Natural killer cell treated with Interleukin-12 subunit alpha and Interleukin-12 subunit beta and Interleukin-15 and Interleukin-18, amount 100 ng/mL, for 72 hours (primary cell): ENCODE measurements at places on chromosomes 13 and 19.

- no peak for DNase-seq
These were observed 114.0 kb downstream of the UQCRFS1 start for GRCh38 chr19:29098863-29099481.

- no peak for DNase-seq
These were observed 208.3 kb upstream of the PCDH9 start for GRCh38 chr13:67438465-67438864.

DNA sequence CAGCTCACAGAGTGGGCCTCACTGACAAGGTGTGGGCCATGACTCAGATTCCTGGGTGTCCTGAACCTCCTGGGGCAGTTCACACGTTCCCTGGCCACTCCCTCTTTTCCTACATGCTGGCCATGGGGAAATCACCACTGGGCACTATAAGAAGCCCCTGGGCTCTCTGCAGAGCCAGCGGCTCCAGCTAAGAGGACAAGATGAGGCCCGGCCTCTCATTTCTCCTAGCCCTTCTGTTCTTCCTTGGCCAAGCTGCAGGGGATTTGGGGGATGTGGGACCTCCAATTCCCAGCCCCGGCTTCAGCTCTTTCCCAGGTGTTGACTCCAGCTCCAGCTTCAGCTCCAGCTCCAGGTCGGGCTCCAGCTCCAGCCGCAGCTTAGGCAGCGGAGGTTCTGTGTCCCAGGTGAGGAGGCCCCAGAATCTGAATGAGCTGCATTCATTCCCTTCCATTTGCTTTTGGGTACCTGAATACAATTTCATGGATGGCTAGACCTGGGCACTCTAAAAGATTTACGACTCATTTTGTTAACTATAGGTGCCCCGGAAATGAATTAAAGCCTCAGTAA is at the start of gene OLFM4:
Gene OLFM4, plus strand, starts transcription at position 177 of the 567 bp plus-strand sequence. Its CDS starts 24 bp downstream, at position 201.
- no peak for DNase-seq

GRCh38 chr13:71879129-71879535 is 12.1 kb upstream of the DACH1 start:
- DNase-seq: no peak

DNA sequence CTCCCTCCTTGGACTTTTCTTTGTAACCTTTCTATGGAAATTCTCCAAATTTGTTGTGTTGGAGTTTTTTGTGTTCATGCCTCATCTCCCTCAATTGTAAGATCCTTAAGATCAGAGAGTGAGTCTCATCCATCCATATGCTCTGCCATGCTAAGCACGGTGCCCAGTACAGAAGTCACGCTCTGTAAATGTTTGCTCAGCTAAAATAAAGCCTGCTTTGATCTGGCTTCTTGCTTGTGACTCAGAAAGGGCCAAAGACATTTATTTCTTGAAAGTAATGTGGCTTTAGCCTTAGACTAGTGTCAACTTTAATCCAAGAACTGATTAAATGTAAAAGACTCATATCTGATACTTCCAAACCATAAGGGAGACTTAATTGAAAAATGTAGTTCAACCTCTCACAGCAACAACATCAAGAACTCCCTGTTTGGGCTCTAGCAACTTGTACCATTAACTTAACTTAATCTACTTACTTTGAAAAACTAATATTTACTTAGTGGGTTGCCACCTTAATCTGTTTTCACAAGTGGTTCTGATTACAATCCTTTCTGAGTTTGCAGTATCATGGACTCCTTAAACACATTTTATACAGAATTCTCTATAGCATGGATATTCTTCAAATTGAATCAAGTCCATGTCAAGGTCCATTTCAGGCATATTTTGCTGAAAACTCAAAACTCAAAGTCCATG is 100.2 kb downstream of the KL start:
- no peak for DNase-seq
